ENCODE measurements at places on chromosomes 11 and 22.

GRCh38 chr11:128726458-128727139 lies 32.7 kb downstream of the FLI1 start:
- H3K27ac ChIP-seq = peak overlapping the region; percentile 88
- peaks cover 44% of the 10 kb centered on the region for H3K36me3 ChIP-seq
- H3K27me3 ChIP-seq = no peaks in the 10 kb centered on the region
- peaks cover 94% of the 10 kb centered on the region for H3K4me1 ChIP-seq
- H3K4me3 ChIP-seq = peak overlapping the region; percentile 60
- DNase-seq = peak; percentile 37

- no peaks in the 10 kb centered on the region for H3K4me1 ChIP-seq
- H3K4me3 ChIP-seq = no peak overlapping the region
Measured at GRCh38 chr11:19894404-19894803, 181.8 kb downstream of the NAV2 start.

- H3K4me1 ChIP-seq = no peaks in the 10 kb centered on the region
- peaks cover 2% of the 10 kb centered on the region for H3K36me3 ChIP-seq
- H3K4me3 ChIP-seq = no peak overlapping the region
- no peak for DNase-seq
- H3K27ac ChIP-seq = no peak overlapping the region
Measured at GRCh38 chr11:120634706-120635105, 123.2 kb downstream of the GRIK4 start.

GRCh38 chr22:27987557-27987956 lies 68.5 kb upstream of the PITPNB start:
- H3K4me3 ChIP-seq = no peak overlapping the region
- no peaks in the 10 kb centered on the region for H3K36me3 ChIP-seq
- H3K27ac ChIP-seq = peak overlapping the region; percentile 38
- H3K4me1 ChIP-seq = no peaks in the 10 kb centered on the region

- no peak overlapping the region for H3K27ac ChIP-seq
- H3K4me3 ChIP-seq = no peak overlapping the region
- no peak for DNase-seq
- no peaks in the 10 kb centered on the region for H3K36me3 ChIP-seq
Measured at GRCh38 chr11:93972790-93973189, 48.4 kb upstream of the HEPHL1 start.

GRCh38 chr22:49373801-49374226 lies 453.9 kb downstream of the BRD1 start:
- H3K36me3 ChIP-seq = no peaks in the 10 kb centered on the region
- no peak overlapping the region for H3K4me3 ChIP-seq
- no peaks in the 10 kb centered on the region for H3K4me1 ChIP-seq
- no peak for DNase-seq
- peaks cover 37% of the 10 kb centered on the region for H3K27me3 ChIP-seq

- H3K27ac ChIP-seq = no peak overlapping the region
- H3K36me3 ChIP-seq = no peaks in the 10 kb centered on the region
- no peak for DNase-seq
Measured at GRCh38 chr11:32311346-32312065, 123.8 kb downstream of the WT1 start.

DNA sequence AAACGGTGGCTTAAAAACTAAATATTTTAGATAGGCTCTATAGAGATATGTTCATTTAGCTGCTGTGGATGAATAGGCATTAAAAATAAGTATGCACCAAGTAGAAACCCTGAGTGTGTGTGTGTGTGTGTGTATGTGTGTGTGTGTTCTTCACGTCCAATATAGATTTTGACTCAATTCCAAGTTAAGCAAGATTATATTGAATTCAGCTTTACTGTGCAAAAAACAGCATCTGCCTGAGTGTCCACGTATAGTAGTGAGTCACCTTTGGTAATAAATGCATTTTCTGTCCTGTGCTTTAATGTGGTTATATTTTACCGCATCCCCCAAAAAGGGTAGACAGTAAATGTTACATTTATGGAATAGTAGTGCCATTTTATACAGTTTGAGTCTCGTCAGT lies 71.2 kb downstream of the PDHX start:
- DNase-seq = no peak
- no peak overlapping the region for H3K4me3 ChIP-seq
- no peak overlapping the region for H3K27ac ChIP-seq
- peaks cover 6% of the 10 kb centered on the region for H3K4me1 ChIP-seq
- H3K36me3 ChIP-seq = peaks cover 20% of the 10 kb centered on the region
- H3K27me3 ChIP-seq = no peaks in the 10 kb centered on the region

DNA sequence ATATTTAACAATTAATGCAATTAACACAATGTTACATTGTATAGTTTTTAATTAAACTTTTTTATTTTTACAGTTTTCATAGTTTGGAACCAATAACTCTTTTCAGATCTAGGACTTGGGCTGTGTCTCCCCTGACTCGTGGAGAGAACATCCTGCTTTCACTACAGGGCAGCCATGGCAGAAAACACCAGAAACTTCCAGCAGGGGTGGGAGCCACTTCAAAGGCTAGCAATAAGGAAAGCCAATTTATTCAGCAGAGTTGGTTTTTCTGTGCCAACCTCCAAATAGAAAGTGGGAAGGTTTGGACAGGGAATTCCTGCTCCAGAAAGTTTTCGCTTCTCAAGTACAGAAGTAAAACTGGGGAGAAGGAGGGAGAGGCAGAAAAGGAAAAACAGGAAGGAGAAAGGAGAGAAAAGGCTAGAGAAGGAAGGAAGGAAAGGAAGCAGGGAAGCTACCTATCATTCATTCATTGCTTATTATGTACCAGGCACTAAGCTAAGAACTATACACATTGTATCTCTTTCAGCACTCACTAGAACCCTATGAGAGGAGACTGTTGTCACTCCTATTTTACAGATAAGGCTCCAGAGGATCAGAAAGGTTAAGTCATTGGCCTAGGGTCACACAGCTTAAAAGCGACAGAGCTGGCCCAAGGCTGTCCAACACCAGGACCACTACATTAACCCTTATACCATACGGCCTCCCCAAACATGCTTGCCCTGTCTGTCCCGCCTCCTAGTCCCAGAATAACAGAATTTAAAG lies 54.8 kb upstream of the CREB3L1 start:
- DNase-seq = no peak
- H3K27me3 ChIP-seq = peaks cover 48% of the 10 kb centered on the region
- no peak overlapping the region for H3K4me3 ChIP-seq
- no peak overlapping the region for H3K27ac ChIP-seq

GRCh38 chr11:68276861-68277260 lies 5.1 kb upstream of the C11orf24 start:
- no peak for DNase-seq
- H3K4me1 ChIP-seq = peaks cover 12% of the 10 kb centered on the region
- no peaks in the 10 kb centered on the region for H3K27me3 ChIP-seq
- no peak overlapping the region for H3K4me3 ChIP-seq
- H3K36me3 ChIP-seq = peaks cover 14% of the 10 kb centered on the region
- no peak overlapping the region for H3K27ac ChIP-seq

DNA sequence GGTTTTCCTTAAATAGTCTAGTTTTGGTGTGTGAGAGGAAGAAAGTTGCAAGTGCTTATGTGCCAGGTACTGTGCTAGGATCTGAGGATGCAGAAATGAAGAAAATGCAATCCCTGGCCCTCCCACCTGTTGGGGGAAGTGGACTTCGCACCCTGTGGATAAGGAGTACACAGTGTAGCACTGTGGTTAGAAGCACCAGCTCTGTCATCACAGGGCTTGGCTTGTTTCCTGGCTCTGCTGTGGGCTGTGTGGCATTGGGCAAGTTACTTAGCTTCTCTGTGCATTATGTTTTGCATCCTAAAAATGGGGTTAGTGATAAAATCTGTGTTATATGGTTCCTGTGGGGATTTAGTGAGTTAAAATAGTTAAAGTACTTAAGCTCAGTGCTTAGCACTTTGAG lies 68.2 kb downstream of the ENDOD1 start:
- no peak for DNase-seq
- H3K27me3 ChIP-seq = no peaks in the 10 kb centered on the region
- peak overlapping the region; percentile 77 for H3K27ac ChIP-seq
- H3K4me3 ChIP-seq = no peak overlapping the region
- H3K4me1 ChIP-seq = peaks cover 25% of the 10 kb centered on the region
- no peaks in the 10 kb centered on the region for H3K36me3 ChIP-seq

- no peaks in the 10 kb centered on the region for H3K4me1 ChIP-seq
- no peak overlapping the region for H3K27ac ChIP-seq
- no peak for DNase-seq
- peaks cover 10% of the 10 kb centered on the region for H3K36me3 ChIP-seq
- no peaks in the 10 kb centered on the region for H3K27me3 ChIP-seq
Measured at GRCh38 chr22:23688121-23688520, 2.7 kb upstream of the RGL4 start.

- H3K4me1 ChIP-seq = no peaks in the 10 kb centered on the region
- H3K27me3 ChIP-seq = peaks cover 57% of the 10 kb centered on the region
- H3K36me3 ChIP-seq = peaks cover 3% of the 10 kb centered on the region
- no peak overlapping the region for H3K27ac ChIP-seq
Measured at GRCh38 chr22:37353839-37354238, 71.5 kb downstream of the CYTH4 start.

DNA sequence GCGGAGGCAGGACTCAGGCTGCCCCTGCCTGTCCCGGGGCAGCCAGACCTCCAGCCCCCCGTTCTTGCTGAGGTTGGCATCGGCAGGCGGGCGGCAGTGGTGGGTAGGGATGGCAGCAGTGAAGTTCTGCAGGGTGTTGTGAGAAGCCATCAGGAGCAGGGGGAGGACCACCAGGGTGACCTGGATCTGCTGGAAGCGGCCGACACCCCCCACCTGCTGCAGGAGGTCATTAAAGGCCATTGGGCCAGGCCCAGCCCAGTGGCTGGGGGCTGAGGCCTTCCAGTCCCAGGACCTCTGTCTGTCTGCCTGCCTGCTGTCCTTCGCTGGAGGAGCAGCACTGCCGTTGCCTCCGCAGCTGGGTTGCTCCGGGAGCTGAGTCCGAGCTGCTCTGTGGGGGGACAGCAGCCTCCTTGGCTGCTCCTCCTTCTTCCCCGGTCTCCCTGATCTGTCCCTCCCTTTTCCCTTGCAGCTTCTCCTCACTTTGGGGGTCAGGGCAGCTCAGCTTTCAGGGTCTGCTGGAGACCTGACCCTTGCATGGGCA lies at the start of gene SLC22A6:
TSS of gene SLC22A6 (minus strand) at position 517 of the 541 bp plus-strand sequence. CDS start at position 240, 277 bp downstream.
- H3K27me3 ChIP-seq = peaks cover 44% of the 10 kb centered on the region
- no peak within 1 kb of the TSS for H3K4me3 ChIP-seq
- no peak within 1 kb of the TSS for H3K27ac ChIP-seq
- no peaks in the 10 kb centered on the region for H3K4me1 ChIP-seq
- H3K36me3 ChIP-seq = no peaks in the 10 kb centered on the region
- no peak for DNase-seq

GRCh38 chr11:134780486-134781147 lies 368.6 kb upstream of the B3GAT1 start:
- H3K27me3 ChIP-seq = peaks cover 57% of the 10 kb centered on the region
- H3K4me3 ChIP-seq = no peak overlapping the region
- no peak overlapping the region for H3K27ac ChIP-seq
- no peak for DNase-seq
- peaks cover 3% of the 10 kb centered on the region for H3K36me3 ChIP-seq

DNA sequence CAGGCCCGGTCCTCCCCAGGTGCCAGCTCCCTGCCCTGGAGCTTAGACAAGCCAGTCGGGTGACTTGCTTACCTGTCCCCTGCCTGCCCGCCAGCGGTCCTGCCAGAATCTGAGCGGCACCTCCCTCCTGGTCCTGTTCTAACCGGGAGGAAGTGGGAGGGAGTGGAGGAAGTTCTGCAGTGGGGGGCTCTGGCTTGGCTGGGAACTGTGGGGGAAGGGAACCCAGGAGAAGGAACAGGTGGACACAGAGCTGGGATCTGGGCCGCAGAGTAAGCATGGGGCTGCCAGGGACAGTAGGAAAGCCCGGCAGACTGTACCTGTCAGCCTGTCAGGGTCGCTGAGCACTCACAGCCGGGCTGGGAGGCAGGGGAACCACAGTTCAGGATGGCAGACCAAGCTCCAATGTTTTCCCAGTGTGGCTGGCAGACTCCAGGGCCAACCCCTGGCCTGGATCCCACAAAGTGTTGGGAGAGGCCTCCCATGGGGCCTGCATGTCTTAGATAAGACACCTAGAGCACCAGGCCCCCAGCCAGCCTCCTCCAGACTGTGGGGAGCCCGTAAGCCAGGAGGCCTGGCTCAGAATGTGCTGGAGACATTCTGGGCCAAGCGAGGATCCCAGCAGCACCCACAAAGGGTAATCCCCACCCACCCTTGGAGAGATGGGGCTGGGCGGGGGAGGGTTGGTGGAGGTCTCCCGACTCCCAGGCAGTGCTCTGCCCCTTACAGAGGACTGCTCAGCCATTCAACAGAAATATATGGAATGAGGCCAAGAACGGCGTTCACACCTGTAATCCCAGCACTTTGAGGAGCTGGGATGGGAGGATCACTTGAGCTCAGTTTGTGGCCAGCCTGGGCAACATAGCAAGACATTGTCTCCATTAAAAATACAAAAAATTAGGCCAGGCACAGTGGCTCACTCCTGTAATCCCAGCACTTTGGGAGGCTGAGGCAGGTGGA lies 2.3 kb downstream of the CYB5R3 start:
- H3K4me3 ChIP-seq = peak overlapping the region; percentile 98
- H3K27ac ChIP-seq = peak overlapping the region; percentile 83
- no peaks in the 10 kb centered on the region for H3K27me3 ChIP-seq
- peaks cover 25% of the 10 kb centered on the region for H3K36me3 ChIP-seq

DNA sequence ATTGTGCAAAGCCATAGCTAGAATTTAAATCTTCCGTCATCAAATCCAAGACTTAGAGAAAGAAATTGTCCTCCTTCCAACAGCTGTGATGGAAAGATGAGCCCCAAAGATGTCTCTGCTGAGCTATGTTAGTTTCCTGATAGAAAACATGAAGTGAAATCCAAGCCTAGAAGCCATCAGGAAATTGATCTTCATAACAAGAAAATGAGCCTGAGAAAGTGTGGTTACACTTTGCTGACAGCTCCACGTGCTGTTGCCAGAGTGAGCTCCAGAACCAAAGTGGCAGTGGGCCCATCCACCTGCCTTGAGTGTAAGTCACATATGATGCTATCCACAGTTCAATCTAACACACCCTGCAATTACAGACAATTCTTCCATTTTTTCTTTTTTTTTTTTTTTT lies 58.0 kb upstream of the UBASH3B start:
- H3K27ac ChIP-seq = no peak overlapping the region
- H3K4me3 ChIP-seq = no peak overlapping the region
- no peak for DNase-seq

- no peaks in the 10 kb centered on the region for H3K27me3 ChIP-seq
- H3K4me3 ChIP-seq = no peak overlapping the region
- H3K36me3 ChIP-seq = peaks cover 33% of the 10 kb centered on the region
- DNase-seq = no peak
Measured at GRCh38 chr11:65275906-65276305, 14.1 kb downstream of the POLA2 start.

DNA sequence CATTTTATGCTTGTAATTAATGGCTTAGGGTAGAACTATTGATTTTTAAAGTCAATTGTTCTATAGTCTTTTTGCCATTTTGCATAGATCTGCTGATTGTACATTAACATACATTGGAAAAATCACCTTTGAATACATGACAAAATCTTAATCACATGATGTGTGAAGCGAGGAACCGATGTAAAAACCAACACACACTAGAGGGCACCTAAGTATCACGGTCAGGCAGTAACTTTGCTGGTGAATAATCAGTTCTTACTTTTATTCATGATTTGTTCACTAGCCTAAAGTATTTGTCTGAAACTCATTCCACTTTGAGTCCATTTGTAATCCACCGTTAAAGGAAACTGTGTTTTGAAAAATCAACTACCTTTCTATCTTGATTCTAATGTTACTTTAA lies 28.2 kb downstream of the JHY start:
- no peak overlapping the region for H3K4me3 ChIP-seq
- DNase-seq = no peak
- no peak overlapping the region for H3K27ac ChIP-seq
- peaks cover 4% of the 10 kb centered on the region for H3K4me1 ChIP-seq

GRCh38 chr11:114912826-114913225 lies 234.5 kb downstream of the NXPE2 start:
- H3K4me3 ChIP-seq = no peak overlapping the region
- H3K27me3 ChIP-seq = peaks cover 11% of the 10 kb centered on the region
- DNase-seq = no peak
- H3K36me3 ChIP-seq = no peaks in the 10 kb centered on the region
- no peak overlapping the region for H3K27ac ChIP-seq

All from effector memory CD8-positive, alpha-beta T cell (primary cell).